GF-D8 (cell line): ENCODE measurements at places on chromosomes 12 and 14.

- no peak for DNase-seq
Measured at GRCh38 chr12:62279058-62279457, 18.9 kb downstream of the USP15 start.

DNA sequence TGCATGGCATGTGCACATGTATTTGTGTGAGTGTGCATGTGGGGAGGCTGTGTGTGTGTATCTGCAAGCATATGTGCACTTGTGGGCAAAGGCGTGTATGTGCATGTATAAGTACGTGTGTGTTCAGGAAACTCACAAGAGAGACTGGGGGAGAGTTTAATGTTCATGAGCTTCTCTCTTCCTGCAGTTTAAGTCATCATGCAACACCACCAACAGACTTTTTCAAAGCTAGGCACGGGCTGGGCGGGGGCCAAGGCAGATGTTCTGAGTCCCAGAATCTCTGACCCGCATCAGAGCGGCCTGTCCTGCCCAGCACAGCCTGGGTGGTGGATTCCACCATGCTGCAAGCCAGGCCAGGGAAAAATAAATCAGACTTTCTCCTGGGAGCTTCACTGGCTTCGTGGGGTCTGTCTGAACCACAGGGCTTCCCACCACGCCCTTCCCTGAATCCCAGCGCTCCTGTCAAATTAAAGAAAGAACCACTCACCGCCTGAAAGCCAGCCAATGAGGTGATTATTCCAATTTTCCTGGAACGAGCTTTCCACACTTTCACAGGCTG is 75.7 kb downstream of the PITPNM2 start:
- no peak for DNase-seq

GRCh38 chr12:53160000-53160399 is 20.5 kb upstream of the ZNF740 start:
- no peak for DNase-seq

DNA sequence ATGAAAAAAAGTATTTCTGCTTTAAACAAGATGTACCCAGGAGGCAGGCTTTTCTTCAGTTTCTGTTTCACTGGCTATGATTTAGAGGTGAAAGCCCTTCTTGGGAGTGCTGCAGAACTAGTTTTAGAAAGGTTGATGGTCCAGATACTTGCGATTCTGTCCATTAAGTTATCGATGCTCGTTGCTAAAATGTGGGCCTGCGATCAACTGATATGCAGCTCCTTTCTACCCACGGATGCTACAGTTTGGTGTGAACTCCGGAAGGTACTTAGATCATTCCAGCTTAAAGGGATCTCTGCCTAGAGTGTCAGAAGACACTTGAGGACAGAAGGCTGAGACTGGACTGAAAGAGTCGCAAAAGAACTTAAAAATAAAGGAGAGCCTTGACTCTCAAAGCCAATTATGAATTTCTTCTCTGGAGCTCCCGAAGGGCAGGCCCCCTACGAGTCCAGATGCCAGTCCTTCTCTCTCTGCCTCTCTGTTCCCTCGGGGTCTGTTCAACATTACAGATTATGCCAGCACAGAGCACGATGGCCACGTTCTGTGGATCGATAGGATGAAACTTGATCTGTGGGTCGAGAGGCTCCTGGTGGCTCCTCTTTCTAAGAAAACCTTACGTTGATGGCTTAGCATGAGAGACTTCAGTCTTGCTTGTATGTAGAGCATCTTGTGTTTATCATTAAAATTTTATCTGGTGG is 40.0 kb downstream of the FBXW8 start:
- DNase-seq = no peak

DNA sequence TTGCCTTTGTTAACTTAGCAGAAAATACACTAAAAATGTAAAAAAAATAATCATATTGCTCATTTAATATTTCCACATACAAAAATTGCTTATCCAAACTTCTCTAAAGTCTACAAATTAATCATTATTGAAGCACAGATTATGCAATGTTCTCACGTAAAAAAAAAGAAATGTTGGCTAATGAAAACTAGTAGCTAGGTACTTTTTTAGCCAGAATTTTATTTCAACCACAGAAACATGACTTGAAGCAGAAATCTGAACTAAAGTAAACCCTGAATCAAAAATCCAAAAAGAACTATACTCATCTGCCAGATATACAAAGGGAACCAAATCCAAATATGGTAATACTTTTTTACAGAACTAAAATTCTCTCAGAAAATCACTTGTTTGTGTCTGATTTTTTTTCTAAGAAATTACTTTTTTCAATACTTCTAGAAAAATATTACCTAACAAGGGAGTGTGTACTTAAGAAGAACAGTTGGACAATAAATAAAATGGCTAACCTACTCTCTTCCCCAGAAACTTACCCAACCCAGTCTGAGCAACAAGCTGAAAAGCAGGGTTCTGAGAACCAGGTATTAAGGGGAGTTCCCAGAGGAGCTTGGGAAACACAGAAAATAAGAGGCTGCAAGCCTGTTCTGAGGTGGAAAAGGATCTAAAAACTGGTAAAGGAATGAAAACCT is 78.4 kb upstream of the RAP1B start:
- no peak for DNase-seq

DNA sequence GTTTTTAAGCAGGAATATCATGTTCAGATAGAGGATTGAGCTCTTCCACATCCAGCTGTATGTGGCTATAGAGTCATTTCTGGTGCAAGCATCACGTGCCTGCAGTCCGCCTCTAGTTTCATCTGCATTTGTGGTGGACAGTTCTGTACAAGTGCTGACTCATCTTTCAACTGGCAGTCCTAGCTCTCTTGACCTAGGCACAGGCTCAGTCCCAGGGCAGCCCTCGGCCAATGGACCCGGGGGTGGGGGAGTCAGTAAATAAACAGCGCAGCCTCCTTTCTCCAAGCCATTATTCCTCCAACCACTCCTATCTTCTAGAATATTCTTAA is 41.8 kb upstream of the FRMD6 start:
- DNase-seq = no peak

GRCh38 chr14:53365486-53366130 is 212.5 kb upstream of the DDHD1 start:
- no peak for DNase-seq

GRCh38 chr14:77372304-77372841 is 4.5 kb downstream of the TMED8 start:
- DNase-seq = no peak

DNA sequence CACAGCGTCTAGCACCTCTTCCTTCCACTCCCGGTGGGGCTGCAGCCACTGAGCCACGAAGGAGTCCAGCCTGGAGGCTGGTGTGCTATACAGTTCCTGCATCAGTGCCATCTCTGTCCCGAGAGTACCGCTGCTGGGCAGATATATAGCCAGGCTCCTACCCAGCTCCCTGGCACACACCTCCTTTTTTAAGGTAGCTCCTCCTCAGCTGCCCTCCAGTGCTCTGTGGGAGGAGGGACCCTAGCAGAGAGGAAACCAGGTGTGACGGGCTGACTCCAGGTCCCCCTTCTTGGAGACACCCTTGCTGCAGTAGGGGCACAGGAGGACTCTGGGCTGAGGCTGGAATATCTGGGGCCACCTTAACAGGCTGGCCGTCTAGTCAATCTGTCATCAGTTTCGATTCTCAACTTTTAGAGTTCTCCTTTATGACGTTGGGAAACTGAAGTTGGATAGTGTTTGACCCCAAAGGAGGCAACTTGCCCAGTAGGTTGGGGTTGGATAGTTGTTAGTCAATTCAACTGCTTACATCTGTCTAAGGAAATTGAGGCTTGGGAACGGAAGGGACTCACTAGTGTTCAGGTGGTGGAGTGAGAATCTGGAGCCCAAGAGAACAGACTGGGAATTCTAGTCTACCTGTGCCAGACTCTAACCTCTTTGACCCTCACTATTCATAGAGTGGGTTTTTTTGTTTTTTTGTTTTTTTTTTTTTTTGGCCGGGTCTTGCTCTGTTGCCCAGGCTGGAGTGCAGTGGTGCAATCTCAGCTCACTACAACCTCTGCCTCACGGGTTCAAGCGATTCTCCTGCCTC is at the start of gene OASL:
TSS of gene OASL (minus strand) at position 386 of the 808 bp plus-strand sequence. CDS start at position 111, 275 bp downstream.
- DNase-seq = no peak

GRCh38 chr12:6858799-6859198 is 6.8 kb downstream of the USP5 start:
- DNase-seq = no peak

DNA sequence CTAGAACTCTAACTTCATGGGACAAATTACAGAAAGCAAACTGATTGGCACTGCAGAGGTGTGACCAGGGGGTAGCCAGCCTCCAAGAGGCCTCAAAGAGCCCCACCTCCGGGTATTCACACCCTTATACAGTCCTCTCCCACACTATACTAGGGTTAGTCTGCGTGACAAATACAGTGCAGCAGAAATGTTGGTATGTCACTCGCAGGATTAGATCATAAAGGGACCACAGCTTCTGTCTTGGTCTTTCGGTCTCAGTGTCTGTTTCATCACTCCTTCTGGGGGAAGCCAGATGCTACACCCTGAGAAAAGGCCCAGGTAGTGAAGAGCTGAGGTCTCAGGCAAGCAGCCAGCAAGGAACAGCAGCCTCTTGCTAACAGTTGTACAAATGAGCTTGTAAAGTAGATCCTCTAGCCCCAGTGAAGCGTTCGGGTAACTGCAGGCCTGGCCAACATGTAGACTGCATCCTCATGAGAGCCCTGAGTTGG is 68.9 kb upstream of the SAV1 start:
- no peak for DNase-seq

DNA sequence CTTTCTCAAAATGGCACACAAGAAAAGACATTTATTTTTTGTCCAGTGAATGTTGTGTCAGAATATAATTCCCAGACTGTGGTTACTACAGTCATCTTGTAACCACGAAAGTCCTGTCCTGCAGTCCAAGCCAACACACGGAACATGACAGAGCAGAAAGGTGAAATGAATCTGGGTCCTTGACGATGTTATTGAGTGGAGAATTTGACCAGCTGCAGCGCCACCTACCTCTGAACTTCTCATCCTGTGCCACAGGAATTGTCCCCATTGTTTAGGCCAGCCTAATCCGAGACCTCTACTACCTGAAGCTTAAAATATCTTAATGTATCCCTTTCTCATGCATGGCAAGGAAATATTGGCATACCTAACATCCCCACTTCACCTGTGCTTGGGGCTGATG is 64.1 kb upstream of the OTX2 start:
- no peak for DNase-seq

DNA sequence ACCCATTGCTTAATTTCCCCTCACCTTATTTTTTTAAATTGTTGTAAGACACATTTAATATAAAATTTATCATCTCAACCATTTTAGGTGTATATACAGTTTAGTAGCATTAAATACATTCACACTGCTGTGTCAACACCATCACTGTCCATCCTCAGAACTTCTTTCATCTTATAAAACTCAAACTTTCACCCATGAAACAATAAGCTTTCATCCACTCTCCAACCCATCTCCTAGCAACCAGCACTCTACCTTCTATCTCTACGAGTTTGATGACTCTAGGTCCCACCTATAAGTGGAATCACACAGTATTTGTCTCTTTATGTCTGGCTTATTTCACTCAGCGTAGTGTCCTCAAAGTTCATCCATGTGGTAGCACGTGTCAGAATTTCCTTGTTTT is 75.5 kb downstream of the TBX3 start:
- no peak for DNase-seq

GRCh38 chr12:86796550-86796949 is 540.4 kb upstream of the MGAT4C start:
- no peak for DNase-seq

DNA sequence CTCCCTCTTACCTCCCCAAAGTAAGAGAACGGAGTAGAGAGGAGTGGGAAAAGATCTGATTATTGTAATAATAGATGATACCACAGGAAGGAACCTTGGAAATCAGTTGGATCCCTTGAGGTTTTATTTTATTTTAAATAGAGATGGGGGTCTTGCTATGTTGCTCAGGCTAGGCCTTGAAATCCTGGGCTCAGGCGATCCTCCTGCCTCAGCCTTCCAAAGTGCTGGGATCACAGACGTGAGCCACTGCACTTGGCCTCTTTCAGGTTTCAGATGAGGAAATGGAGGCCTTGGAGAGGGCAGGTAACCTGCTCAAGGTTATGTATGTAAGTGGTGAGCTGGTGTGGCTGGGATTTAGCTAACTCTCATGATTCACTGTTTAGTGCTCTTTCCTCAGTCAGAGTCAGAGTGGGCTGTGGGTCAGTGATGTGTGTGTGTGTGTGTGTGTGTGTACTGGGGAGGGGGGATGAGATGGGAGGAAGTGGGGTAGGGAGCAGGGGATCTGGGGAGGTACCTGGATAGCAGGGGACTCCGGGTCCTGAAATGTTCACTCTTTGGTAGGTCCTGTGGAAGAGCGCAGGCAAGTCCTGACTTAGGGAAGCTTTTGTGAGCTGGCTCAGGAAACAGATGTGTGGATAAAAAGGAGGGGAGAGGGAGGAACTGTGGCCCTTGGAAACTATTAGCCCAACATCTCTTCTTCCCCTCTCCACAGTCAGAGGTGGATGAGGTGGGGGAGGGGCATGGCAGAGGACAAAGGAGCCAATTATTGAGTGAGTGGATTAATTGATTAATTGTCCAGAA is 4.7 kb upstream of the CISTR start:
- DNase-seq = no peak

DNA sequence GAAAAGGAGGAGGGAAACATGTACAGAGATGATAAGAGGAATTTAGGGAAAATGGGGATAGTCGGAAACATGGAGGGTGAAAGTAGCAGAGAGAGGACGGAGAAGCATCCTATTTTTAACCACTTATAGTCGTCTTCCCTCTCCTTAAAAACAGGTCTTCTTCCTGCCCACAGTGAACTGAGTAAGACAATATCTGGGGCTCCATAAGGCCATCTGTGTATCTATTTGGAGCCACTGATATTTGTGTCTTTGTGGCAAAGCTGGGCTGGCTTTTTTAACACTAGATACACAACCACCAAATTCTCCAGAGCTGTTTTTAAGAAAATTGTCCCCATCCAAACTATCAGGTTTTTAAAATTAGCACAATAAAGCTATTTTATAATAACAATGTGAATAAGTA is 109.5 kb upstream of the RAP1B start:
- no peak for DNase-seq

DNA sequence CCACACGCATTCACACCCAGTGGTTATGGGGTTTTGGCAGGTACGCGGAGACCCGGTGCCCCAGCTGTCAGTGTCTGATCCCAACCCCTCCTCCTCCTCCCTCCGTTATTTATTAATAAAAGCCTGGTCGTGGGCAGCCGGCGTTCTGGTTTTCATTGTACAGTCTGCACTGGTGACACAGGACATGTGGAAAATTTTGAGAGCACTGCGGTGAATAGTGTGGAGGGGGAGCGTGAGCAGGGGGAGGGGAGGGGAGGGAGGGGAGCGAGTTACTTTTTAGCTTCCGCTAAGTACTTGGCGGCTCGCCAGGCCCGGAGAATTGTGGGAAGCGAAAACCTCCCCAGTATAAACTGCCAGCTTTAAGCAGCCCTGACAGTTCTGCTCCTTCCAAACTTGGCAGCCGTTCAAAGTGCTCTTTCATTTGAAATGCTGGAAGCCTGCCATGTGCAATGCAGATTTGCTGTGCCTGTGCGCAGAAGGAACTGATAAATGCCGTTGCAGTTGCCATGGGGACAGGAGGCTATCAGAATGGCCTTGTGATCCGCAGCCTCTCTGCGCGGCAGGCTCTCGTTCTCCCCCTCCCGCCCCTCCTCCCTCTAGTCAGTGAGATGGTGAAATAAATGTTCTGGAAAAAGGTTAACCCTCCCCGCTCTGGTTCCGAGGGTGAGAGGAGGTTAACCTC is 11.7 kb upstream of the IRF2BPL start:
- peak; percentile 90 for DNase-seq

GRCh38 chr14:103521951-103522563 is 573 bp downstream of the CKB start:
- DNase-seq = no peak

- DNase-seq = no peak
Measured at GRCh38 chr12:61490526-61491498, 769.4 kb upstream of the USP15 start.

- DNase-seq = no peak
Measured at GRCh38 chr14:65840118-65840751, 427.7 kb downstream of the FUT8 start.

- no peak for DNase-seq
Measured at GRCh38 chr14:42229976-42230375, 623.3 kb downstream of the LRFN5 start.
